Central memory CD8-positive, alpha-beta T cell (primary cell): ENCODE measurements at places on chromosomes 11 and 22.

DNA sequence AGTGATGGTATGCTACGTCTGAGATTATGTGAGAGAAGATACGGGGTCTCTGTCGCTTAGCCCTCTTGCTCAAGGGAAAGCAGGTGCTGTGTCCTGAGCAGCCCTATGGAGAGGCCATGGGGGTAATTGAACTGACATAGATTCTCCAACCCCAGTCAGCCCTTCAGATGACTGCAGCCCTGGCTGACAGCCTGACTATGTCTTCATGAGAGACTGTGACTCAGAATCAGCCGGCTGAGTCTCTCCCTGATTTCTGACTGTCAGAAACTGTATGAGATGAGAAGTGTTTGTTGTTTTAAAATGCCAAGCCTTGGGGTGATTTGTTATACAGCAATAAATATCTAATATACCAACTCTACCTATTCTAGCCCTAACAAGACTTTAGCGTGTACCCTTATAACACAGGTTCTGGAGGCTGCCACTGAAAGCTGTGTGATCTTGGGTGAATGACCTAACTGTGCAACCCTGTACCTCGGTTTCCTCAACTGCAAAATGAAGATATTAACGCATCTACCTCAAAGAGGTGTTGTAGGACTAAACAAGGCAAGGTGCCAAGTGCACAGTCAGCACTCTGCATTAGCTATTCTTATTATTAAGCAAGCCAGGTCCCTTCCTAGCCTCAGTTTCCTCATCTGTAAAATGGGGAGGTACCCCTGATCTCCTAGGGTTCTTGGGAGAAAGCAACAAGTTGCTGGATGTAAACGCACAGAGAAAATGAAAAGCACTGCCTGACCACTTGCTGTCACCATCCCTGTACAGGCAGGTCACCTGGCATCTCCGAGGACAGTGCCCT lies 24.9 kb downstream of the SLC43A1 start:
- no peak for DNase-seq

DNA sequence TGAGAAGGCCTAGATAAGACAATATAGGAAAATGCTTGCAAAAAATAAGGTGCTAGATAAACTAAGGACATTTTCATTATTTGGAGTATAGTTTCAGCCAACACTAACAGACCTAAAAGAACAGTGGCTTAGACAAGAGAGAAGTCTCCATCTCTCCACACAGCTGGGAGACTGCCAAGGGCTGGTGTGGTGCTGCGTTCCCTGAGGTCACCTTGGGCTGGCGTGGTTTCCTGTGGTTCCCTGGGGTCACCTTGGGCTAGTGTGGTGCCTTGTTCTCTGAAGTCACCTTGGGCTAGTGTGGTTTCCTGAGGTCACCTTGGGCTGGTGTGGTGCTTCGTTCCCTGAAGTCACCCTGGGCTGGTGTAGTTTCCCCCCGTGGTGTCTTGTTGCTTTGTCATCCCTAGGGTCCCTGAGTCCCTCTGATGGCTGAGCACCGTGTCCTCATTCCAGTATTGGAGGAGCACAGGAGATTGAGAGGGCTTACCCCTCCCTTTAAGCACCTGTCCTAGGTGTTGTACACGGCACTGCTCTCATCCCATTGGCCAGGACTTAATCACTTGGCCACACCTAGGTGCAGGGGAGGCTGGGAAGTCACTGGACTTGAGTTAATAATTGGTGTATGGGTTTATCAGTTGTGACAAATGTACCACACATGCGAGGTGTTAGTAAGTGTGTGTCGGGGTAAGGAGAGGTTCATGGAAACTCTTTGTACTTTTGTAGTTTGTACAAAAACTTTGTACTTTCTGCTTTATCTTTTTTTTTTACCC lies 14.9 kb downstream of the SAMM50 start:
- DNase-seq, result no peak

- DNase-seq, result no peak
Observed at GRCh38 chr22:37824674-37825641, 1.8 kb downstream of the GALR3 start.

DNA sequence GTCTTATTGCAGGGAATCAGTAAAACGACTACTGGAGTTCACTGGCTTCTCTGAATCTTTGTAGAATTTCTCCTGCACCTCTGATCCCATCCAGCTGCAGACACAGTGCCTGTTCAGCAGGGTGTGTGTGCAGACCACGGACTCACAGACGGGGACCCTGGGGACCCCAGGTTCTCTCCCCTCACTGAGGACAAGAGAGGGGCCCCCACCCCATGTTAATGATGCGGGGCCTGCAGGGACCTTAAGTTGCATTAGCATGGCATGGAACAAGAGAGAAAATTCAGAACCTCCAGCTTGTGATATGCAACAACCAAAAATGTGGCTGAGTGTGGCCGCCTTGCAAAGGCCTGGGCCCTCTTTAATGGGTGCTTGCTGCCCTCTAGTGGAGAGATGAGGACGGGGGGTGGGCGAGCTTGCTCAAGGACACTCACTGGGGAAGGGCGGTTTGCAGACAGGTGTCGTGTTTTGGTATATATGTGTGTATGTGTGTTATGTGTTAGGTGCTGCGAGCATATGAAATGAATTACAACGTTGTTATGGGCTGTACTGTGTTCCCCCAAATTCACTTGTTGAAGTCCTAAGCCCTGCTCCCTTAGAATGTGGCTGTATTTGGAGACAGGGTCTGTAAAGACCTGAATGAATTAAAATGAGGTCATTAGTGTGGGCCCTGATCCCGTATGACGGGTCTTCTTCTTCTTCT lies 84.4 kb upstream of the SEPTIN5 start:
- DNase-seq, result peak; percentile 74

DNA sequence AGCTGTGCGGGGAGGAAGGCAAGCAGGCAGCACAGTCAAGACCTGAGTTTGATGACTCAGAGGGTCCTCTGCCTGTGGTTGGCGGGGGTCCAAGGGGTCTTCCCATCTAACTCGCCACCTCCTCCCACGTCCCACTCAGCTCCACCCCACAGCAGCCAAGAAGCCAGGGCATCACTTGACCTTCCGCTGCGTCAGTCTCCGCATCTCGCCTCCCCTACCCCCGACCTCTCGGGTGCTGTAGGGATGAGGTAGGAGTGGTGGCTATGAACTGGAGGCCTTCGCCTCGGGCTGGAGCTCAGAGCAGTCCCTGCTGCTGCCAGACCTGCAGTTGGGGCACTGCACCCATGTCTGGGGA lies 90.6 kb downstream of the CDKN1C start:
- no peak for DNase-seq

- no peak for DNase-seq
Observed at GRCh38 chr11:97087419-97087818, 697.6 kb downstream of the JRKL start.

DNA sequence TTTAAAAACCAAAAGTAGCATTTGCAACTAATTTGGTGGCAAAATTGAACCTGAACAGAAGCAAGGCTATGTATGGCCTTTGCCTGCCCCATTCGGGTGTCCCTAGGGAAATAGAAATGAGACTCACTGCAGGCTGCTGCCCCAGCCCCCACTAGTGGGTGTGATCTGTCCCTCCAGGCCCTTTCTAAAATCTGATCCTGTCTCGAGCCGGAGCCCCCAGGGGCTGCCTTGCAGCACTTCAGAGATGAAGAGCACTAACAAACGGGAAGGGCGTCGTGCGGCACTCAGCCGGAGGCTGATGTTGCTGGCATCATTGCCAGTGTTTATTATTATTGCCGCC lies 43.2 kb downstream of the CD82 start:
- no peak for DNase-seq

GRCh38 chr22:49964136-49965090 lies 3.8 kb downstream of the PIM3 start:
- DNase-seq, result peak; percentile 51

DNA sequence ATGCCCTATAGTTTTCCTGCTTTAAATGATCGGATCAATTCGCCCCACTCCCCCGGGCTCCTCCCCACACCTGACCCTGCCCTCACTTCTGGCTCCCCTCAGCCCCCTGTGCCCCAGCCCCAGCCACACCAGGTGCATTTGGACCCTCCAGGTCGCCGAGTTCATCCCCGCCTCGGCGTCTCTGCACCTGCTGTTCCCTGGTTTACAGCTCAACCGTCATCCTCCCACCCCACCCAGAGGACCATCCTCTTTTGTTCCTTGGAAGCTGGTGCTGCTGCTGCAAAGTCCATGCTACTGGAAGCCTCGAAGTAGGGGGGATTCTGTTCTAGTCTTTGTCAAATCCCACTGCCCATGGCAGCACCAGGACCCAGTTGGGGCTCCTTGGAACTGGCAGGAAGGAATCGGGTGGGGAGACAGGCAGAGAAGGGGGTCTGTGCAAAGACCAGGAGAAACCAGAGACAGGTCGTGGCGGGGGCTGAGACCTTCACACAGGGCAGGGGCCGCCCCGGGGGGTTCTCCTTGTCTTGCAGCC lies 4.5 kb upstream of the MUC5B start:
- no peak for DNase-seq

- no peak for DNase-seq
Observed at GRCh38 chr11:65791719-65792213, 4.9 kb downstream of the OVOL1 start.

DNA sequence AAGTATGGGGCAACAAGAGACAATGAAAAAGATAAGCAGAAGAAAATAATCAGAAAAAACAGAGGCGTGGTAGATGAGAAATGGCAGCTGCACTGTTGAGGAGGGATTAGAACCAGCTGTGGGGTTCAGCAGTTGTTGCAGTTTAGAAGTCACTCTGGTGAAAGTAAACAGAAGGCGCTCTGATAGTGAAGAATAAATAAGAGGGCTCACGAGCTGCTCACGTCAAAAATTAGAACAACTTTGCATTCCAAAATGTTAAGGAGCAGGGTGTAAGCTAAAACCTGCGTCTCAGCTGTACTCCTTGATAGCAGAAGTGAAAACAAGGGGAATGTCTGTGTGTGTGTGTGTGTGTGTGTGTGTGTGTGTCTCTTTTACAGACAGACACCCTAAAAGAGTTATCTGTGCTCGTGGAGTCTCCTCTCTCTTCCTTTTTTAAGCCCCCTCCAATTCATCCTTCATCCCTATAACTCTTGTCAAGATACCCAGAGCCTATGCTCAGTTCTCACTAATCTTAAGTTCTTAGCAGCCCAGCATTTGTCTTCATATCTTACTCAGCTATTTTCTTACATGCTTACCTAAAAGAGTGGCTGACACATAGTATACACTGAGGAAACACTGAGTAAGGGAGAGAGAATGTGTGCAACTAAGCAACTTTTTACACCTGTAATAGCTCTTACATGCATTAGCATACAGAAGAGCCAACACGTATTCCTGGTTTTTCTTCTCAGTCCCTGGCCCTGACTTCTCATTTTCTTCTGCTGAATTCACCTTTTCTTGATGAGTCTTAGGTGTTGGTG lies 8.9 kb downstream of the TTC17 start:
- no peak for DNase-seq

DNA sequence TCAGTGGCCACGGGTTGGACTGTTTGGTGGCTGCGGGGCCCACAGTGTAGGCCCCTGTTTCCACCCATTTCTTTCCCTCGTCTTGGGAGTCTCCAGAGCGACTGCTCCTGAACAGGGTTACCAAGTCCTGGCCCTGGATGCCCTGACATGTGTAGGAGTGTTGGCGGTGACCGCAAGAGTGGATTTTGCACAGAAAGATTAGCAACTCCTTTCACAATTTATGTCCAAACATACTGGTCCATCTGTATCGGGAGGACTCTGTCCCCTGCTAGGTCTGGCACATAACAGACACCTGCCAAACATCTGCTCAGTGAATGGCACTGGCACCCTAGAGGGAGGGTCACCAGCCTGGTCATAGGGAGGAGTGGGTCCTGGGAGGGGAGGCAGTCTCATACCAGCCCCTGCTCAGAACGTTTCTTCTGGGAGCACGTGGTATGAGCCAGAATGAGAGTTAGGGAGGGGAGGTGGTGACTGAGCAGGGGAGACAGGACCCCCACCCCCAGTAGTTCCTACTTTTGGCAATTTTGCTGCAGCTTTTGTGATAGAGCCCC lies 3.4 kb upstream of the APOA1 start:
- DNase-seq, result no peak

- DNase-seq, result no peak
Observed at GRCh38 chr22:29689880-29690213, 30.0 kb upstream of the CABP7 start.

DNA sequence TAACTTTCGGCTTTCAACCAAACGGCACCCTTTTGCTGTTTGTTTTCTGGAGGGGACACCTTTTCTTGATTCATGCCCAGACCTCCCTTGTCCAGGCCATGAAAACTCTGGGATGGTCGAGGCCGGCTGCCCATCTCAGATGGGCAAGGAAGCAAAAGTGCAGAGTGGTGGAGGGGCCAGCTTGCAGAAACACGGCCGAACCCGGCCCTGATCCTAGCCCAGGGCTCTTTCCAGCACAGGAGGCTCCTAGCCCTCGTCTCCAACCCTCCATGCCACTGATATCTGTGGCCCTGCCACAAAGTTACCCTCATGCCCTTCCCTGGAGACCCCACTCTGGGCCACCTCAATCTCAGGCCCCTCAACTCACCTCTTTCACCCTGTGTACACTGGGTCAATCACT lies 18.9 kb upstream of the SLC22A12 start:
- no peak for DNase-seq

DNA sequence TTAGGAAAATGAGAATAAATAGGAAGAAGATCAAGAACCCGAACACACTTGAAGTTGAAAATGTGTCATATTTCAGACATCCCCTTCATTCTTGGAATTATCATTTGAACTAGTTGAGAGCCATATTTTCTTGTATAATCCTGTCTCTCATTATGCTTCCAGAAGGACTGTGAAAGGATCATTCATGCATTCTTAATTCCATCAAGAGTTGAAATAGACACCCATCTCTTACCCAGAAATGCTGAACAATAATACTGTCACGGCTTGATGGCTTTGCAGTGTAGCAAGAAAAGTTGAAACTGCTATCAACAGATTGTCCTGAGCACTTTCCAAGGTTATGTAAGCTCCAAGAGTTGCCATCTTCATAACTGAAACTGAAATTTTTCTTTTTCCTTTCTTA lies 79.7 kb downstream of the ARHGAP42 start:
- no peak for DNase-seq

DNA sequence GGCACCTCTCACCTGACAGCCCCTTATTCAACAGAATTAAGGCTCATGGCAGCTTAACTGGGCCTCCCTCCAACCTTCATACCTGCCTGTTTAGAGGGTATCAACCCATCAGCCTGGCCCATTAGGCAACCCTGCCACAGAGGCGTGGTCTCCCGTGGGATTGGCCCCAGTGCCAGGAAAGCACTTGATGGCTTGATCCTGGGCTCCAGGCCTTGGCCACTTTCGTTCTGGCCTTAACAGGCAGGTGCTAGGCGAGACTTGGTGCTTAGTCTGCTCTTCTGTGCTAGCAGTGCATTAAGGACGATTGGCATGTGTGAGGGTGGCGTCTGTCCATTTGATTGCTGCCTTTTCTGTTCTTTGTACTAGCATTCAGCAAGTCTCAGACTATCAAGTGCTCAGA lies 75.2 kb downstream of the CABIN1 start:
- no peak for DNase-seq

GRCh38 chr11:29306527-29306926 lies 710.3 kb downstream of the KCNA4 start:
- no peak for DNase-seq
